Iris pigment epithelial cell (primary cell): ENCODE measurements at places on chromosomes 7 and 10.

- DNase-seq = peak; percentile 43
Measured at GRCh38 chr7:43537765-43538403, 45.0 kb upstream of the STK17A start.

GRCh38 chr7:7156663-7157062, 25.7 kb upstream of the C1GALT1 start:
- no peak for DNase-seq

DNA sequence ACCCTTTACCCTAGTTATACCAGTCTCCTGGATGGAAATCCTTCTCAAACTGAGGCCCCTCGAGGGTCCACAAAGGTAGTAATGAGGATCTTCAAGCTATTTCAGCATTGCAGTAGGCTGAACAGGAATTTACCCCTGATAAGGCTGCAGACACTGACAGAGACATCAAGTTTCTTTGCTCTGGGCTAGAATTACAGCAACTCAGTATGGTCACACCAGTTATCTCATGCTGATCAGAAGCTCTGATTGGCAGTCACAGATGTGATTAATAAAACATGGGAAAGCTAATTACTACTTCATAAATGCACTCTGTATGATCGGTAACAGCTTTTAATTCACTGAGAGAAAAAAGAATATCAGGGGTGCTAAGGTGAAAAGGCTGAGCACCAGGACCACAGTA, 30.6 kb downstream of the FAM204A start:
- DNase-seq = peak; percentile 38

GRCh38 chr7:42192851-42193461, 44.1 kb downstream of the GLI3 start:
- peak; percentile 51 for DNase-seq

DNA sequence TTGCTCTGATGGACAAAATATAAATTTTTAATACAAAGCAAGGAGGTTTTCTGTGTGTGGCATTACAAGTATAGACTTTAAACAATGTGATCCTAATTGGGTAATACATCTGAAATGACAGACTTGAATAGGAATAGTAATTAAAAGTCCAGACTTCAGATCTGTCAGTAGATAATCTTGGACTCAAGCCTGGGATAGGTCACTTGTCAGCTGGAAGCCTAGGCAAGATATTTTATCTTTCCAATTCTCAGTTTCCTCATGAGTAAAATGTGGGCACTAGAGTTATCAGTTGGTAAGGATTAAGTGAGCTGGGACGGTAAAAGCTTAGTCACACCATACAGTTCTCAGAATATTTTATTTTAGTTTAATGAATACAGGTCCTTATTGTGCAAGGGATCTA, 10.4 kb upstream of the ZMYND11 start:
- no peak for DNase-seq

DNA sequence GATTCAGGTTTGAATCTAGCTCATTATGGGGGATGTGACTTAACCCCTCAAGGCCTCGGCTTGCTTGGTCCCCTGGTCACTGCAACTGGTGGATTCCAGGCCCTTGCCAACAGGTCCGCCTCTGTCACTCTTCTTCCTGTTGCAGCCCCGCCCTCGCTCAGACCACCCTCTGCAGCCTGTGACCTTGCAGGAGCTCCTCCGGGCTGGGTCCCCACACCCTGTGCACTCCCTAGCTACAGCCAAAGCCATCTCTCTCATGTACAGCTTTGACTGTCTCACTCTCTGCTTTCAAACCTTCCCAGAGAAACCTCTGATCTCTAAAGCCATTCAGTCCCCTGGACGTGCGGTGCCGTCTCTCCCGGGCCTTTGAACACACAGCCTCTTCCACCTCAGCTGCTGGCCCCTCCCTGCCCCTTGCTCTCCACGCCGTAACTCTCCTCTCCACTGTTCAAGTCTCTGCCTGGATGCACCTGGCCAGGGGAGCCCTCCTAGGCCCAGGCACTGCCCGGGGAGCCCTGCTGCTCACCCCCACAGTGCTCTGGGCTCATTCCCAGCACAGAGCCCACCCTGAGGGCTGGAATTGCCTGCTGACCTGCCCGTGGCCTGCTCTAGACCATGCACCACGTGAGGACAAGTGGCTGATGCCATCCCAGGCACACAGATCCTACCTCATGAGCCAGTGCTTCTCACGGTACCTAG, 485.8 kb upstream of the FOXK1 start:
- DNase-seq = no peak

DNA sequence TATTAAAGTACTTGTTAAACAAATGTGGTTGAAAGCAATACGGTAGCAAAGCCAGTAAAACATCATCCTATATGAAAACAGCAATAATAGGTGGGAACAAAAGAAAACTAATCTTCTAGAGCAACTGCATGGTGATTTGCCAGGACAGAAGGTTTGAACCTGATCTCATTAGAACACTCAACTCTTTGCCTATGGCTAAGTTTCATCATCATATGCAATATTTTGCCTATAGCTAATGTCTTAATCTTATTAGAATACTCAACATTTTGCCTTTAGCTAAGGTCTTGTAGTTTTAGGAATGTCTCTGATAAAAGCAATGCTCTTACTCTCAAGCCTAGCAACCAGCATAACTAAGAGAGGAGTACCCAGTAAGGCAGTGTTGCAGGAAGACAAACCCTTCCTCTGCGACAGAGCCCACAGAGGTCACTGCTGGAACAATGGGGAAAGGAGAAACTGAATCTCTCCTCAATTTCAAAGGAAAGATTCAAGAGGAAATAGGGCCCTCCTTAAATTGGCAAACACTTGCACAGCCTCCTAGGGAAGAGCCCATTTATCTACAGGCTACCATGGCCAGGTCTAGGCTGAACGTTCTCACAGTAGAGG, 38.3 kb downstream of the CADPS2 start:
- DNase-seq = no peak

DNA sequence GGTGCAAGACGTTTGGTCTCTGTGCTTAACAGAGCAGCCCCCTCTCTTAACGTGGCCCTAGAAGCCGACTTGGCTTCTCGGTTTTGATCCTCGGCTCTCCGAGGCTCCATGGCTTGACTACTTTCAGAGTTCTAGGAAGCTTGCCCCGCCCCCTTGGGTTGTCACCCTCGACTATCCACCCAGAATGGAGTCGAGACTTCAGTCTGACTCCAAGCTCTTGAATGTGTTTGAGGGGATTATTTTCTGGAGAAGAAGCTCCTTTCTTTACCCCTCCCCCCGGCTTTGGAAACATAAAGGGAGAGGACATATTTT, 448 bp downstream of the SEC24C start:
- peak; percentile 75 for DNase-seq

GRCh38 chr7:16416289-16417282, 4.8 kb downstream of the CRPPA start:
- DNase-seq = peak; percentile 79

DNA sequence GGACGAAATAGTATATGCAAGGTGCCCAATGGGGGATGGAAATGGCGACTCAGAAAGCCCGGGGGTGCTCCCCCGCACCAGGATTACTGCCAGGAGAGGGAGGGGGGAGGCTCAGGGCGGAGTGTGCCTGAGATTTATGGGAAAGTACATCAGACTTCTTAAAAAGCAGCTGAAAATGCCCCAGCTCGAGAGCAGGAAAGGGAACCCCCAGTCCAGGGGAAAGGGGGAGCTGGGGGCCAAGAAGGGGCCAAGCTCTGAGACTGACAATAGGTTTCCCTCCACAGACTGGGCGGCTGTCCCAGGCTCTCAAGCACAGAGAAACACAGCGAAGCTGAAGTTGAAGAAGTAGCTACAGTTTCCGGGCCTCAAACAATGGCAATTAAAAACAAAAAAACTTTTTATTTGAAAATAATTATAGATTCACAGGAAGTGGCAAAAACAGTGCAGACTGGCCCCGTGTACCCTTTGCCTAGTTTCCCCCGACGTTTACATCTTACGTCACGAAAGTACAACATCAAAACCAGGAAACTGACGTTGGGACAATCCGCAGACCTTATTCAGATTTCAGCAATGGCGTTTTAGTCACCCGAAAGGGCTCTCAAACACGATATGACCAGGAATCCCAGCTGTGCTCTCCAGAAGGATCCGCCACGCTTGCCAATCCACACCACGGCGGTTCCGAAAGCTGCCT, 83.9 kb upstream of the FGFR2 start:
- no peak for DNase-seq

DNA sequence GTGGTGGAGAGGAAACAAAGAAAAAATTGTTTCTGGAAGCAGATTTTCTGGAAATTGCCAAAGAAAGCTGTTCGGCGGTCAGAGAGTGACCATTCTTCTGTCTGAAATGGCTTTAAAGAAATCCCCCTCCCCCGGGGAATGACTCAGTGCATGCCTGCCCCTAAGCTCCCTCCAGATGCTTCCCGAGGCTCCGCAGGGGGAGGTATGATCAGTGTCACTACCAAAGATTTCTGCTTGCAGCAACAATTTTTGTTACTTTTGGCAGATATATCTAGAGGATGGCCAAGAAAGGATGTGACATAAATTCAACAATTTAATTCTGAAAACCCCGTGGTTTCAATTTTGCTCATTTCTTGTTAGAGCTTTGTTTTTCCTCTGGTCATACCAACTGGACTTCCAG, 163.9 kb downstream of the JCAD start:
- peak; percentile 96 for DNase-seq

- DNase-seq = no peak
Measured at GRCh38 chr10:26391701-26392695, 46.1 kb upstream of the APBB1IP start.

GRCh38 chr7:80584778-80585177, 53.7 kb upstream of the CD36 start:
- peak; percentile 90 for DNase-seq

DNA sequence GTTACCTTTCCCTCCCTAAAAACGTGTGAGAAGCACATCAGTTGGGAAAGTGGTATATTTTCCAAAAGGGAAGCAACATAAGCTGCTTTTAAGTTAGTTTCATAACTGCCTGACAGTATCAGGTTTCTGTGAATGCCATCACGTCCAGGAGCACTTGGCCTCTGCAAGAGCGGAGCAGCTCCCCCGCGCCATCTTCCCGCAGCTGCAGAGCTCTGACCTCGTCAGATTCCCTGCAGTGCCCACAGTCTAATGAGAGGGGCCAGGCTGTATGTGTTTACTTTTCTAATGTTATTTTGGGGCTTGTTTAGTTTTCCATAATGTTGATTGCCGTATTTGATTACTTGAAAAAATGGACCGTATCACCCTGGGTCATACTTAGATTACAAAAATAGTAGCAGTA, 74.2 kb downstream of the MGMT start:
- peak; percentile 59 for DNase-seq

GRCh38 chr7:12620371-12620770, 49.9 kb downstream of the SCIN start:
- DNase-seq = peak; percentile 4

DNA sequence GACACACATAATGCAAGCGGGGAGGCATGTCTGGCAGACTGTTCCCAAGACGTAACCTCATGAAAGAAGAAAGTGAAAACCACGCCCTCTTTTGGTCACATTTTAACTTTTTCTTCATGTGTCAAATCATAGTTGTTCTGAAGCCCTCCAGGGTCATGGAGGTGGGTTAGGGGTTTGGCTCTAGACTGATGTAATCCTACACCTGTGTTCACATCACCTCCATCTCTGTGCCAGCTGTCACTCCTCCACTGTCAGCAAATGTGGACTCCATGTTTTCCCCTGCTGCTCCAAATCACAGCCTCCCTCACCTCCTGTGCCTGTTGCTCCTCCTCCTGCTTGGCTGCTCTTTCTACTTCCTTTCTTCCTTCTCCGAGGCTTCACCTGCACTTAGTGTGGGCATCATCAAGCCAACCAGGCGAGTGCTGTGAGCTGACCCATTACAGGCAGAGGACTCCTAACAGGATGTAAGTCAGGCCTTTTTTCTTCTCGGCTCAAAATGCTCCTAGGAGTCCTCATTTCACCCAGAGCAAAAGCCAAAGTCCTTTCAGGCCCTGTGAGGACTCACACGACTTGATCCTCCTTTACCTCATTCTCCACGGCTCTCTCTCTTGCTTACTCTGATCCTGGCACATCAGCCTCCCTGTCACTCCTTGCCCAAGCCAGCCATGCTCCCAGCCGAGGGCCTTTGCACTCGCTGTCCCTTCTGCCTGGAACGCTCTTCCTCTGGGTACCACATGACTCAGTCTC, 66.4 kb upstream of the IFRD1 start:
- peak; percentile 22 for DNase-seq

DNA sequence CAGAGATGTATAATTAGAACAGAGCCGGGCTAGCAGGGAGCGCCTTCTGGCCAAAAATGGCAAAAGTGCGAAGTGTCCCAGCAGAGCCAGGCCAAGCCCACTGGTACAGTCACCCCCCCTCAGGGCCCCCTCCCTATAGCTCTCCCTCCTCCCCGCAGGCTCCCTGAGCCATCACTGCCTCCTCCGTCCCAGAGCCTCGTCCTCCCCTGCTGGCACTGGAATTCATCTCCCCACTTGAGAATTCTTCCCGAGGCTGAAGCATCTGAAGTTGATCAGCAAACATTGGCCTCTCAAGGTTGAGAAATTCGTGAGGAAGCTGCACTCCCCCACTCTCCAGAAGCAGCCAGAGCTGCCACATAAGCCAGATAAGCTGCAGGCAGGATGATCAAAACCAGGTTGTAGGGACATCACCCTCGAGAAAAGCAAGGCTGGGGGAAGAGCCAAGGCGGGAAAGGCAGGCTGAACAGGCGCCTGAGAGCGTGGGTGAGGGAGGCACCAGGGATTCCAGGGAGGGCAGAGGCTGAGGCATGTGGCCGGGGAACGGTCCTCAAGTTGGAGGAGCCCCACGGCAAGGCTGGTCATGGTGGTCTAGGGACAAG, 23.4 kb downstream of the CAMK2G start:
- DNase-seq = peak; percentile 68

DNA sequence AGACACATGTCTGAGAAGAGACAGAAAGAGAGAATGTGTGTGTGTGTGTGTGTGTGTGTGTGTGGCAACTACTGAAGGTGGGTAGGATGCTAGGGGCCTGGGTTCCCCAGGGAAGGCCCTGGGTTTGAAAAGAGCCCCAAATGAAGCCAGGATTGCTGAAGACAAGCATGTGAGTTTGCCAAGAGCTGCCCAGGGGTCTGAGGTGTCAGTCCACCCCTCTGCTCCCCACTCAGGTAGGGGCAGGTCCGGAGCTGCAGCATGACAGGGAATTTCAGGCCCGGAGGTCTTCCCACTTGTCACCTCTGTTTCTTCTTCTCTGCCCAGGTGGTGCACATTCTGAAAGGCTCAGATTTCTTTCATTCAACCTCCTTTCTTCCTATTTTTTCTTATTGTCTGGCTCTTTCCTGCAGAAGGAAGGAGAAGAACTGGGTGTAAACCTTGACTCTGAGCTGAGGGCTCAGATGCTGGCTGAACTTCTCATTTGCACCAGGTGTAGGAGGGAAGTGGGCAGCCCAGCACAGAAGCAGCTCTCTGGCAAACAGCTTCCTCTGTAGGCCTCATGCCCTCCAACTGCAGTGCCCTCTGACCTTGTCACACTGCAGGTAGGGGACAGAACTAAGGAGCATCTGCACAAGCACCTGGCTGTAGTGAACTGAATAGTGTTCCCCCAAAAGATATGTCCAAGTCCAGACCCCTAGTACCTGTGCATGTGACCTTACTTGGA, 79.6 kb upstream of the LRRC4 start:
- no peak for DNase-seq
